ENCODE measurements at places on chromosomes 7 and 10. TPM values are rescaled to one million over a fixed set of nuclear protein-coding genes. Genes with fewer than 3 reads are reported as not detected.

OR2A42 gene
- polyA plus RNA-seq: 2.0 TPM

GIMAP7 gene
- polyA plus RNA-seq: 7.6 TPM

MEIG1 gene
- 1.5 TPM for polyA plus RNA-seq

TMEM196 gene
- 0.17 TPM for polyA plus RNA-seq

CHAT gene
- not detected for polyA plus RNA-seq

GRCh38 chr10:31745612-31746376, 182.8 kb downstream of the ARHGAP12 start:
- no peak for DNase-seq

DNA sequence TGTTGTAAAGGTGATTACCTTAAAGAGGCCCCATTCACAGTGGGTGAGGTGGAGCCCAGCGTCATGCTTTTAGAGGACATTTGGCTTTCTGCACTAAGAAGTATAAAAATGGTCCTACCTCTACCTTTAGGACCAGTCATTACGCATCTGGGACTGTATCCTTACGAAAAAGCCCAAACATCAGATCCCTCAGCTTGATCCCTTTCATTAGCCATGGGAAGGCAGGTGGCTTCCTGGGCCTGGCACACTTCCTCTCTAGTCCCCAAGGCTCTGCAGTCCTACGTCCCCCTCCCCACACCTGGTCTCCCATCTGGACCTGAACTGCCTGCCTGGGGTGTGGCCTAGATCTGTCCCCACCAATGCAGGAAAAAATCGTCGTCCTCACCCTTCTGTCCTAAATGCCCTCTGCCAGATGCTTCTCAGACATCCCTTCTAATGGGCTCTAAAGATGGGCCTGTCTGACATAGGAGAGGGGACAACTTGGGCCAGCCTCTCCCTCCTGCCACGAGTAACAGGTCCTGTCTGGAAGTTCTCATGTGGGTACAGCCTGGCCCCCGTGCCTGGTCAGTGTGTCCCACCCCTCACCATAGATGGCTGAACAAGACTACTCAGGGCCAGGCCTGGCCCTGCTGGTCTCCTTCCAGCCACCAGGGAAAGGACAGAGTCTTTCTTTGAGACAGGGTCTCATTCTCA, 11.8 kb upstream of the SLC18A3 start:
- no peak for DNase-seq

- no peak for DNase-seq
Measured at GRCh38 chr10:78876449-78876848, 192.3 kb upstream of the ZMIZ1 start.

GRCh38 chr10:102461187-102462054, 10.1 kb upstream of the C10orf95 start:
- peak; percentile 74 for DNase-seq

- DNase-seq: no peak
Measured at GRCh38 chr7:39602351-39602750, 21.0 kb upstream of the RALA start.

Data from left renal pelvis (tissue), 4 donors.